Kidney glomerular epithelial cell (primary cell): ENCODE measurements at places on chromosomes 12 and 14.

DNA sequence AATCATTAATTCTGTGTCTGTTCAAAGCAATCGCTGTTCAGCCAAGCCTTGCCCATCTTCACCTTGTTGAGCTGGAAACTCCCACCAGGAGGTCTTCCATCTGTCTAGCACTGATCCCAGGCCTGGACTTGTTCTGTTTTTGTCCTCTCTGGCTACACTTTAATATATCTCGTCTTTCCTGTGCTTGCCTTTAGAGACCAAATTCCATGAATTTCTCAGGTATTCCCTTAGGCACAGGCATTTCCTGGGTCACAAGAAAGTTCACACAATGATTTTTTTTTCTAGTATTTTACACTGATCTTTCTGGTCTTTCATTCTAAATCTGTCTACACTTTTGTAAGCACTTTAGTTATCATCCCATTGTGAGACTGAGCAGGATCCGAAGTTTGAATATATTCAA lies 116.4 kb upstream of the CCND2 start:
- DNase-seq: no peak

- no peak for DNase-seq
Measured at GRCh38 chr14:55578511-55578910, 1.5 kb upstream of the KTN1 start.

- no peak for DNase-seq
Measured at GRCh38 chr14:55593698-55594097, 13.7 kb downstream of the KTN1 start.

DNA sequence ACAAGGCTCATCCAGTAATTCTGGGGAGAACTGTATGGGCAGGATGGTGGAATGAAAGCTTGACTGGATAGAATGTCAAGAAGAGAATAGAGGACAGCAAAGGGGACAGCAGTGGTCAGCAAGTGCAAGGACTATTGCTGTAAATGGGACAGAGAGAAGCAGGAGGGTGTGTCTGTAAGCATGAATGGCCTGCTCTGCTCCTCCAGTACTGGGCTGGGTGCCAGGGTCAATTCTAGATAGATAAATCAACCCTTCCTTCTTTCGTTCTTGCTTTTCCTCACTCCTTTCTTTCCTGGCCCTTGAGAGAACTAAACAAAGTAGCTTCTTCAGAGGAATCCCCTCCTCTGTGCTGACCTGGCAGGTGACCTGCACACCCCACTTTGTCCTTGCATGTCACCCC lies 1019.2 kb downstream of the BCL11B start:
- no peak for DNase-seq

- DNase-seq: no peak
Measured at GRCh38 chr12:76223869-76224268, 124.3 kb downstream of the BBS10 start.

DNA sequence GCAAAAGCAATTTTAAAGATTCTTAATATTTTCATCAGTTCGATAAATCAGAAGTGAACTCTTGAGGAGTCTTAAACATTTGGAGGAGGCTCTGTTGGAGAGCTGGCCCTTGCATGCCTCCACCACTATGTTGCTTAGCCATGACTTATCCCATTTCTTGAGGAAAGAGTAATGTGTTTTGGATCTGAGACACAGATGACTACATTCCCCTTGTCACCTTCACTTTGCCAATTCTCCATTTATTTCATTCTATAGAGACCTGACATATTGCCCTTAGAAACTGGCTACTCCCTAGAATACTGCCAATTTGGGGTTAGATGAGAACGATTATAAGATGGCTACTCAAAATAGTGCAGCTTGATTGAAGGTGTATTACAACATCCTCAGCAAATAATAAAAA lies 157.4 kb upstream of the TMEM260 start:
- no peak for DNase-seq
